ENCODE measurements at places on chromosomes 3 and 15. TPM values are rescaled to one million over a fixed set of nuclear protein-coding genes. Genes with fewer than 3 reads are reported as not detected.
A peak's percentile ranks its signal among the peaks of the same experiment; 100 is the strongest.

The ADAMTS7 gene
- 188 TPM for total RNA-seq

The MINDY4B gene
- total RNA-seq: not detected

The RTP1 gene
- not detected for total RNA-seq

The CPN2 gene
- not detected for total RNA-seq

The SNTN gene
- not detected for total RNA-seq

- H3K4me3 ChIP-seq: no peak overlapping the region
- peaks cover 26% of the 10 kb centered on the region for H3K27me3 ChIP-seq
- no peaks in the 10 kb centered on the region for H3K36me3 ChIP-seq
- no peak overlapping the region for H3K27ac ChIP-seq
Measured at GRCh38 chr3:23116081-23116837, 86.9 kb upstream of the UBE2E2 start.

DNA sequence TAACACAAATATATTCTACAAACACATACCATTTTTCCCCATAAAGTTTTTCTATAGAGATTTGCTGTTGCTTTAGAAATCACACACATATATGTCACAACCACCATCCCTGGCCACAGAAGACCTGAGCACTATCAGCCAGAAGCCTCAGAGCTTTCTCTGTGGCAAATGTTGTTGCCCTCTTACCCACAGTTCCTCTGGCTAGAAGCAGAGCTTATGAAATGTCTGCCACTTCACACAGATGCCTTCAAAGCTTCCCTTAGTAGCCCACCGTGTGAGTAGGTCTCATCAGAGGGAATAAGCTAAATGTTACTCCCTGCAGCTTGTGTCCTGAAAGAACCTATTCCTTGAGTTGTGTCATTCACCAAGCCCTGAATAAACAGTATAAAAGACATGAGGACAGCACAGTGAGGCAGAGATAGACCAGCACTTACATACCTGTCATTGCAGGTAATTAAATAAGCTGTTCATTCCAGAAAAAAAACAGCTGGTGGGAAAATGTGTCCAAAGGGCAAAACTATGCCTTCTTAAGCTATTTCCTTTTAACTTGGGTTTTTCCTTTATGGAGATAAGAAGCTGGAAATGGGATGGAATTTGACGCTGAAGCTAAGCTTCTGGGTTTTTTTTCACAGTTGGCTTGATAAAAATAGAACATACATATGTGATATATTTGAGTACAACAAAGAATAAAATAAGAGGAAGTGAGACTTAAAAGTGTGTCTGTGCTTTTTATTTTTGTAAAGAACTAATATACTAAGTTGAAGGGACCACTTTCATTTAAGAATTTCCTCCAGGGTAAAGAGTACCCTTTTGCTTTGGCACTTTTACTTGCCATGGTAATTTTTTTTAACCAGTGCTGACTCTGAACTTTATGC, 391.4 kb downstream of the KCNH8 start:
- no peaks in the 10 kb centered on the region for H3K27me3 ChIP-seq
- H3K4me1 ChIP-seq: no peaks in the 10 kb centered on the region
- H3K27ac ChIP-seq: no peak overlapping the region
- H3K4me3 ChIP-seq: no peak overlapping the region
- no peaks in the 10 kb centered on the region for H3K36me3 ChIP-seq

- no peak for DNase-seq
- H3K4me3 ChIP-seq: no peak overlapping the region
- peak overlapping the region; percentile 90 for H3K27ac ChIP-seq
- peaks cover 12% of the 10 kb centered on the region for H3K36me3 ChIP-seq
Measured at GRCh38 chr3:8488877-8489276, 12.7 kb upstream of the LMCD1 start.

DNA sequence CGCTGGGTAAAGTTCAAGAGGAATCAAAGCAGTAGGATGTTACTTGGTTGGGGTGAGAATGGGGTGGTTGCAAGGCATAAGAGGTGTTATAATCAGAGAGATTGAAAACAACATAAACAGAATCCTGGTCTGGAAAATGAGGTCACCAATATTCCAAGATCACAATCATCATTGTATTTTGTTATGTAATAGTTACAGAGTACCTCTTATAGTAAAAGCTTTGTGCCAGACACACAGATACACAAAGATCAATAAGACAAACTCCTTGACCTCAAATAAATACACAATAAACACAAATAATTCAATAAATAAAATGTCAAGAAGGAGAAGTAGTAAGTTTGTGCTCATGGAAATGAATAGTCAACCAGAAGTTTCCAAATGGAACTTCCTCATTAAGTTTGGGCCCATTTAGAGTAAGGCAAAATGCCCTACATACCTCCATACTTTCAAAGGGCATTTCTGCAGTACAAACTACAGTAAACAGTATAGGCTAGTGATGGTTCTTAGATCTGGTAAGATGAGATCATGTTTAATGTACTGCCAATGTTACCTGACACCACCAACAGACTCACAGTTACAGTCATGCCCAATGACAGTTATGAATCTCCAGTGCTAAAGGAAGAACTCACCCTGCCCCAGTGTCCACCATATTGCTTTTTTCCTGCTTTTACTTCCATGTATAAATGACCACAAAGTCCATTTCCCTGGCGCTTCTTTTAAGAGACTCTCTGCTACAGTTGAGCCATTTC, 93.4 kb downstream of the KCNMB2 start:
- no peaks in the 10 kb centered on the region for H3K4me1 ChIP-seq
- peaks cover 12% of the 10 kb centered on the region for H3K27me3 ChIP-seq
- no peak overlapping the region for H3K4me3 ChIP-seq
- no peaks in the 10 kb centered on the region for H3K36me3 ChIP-seq

- no peak overlapping the region for H3K27ac ChIP-seq
- H3K4me1 ChIP-seq: no peaks in the 10 kb centered on the region
Measured at GRCh38 chr3:158908187-158908734, 106.4 kb downstream of the MFSD1 start.

DNA sequence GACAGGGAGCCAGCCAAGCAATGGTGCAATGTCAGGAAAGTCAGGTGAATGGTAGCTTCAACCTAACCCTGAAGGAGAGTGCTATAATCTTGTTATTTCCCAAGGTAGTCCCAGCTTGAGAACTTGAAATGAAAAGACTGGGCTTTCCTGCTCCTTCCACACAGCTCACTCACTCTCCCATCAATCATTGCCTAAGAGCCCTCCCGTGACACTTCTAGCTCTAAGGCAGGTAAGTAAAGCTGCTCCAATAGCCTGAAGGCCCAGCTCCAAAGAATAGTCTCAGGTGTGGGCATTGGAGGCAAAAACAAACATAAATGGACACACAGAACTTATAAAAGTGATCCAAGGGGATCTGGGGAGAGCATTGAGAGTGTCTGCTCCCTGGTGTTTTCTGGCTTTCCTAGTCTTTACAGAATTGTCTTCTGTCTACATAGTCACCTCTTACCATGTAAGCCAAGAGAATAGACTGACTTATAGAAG, 63.1 kb upstream of the TBC1D5 start:
- no peak overlapping the region for H3K27ac ChIP-seq
- H3K4me1 ChIP-seq: peaks cover 6% of the 10 kb centered on the region
- H3K4me3 ChIP-seq: no peak overlapping the region
- no peak for DNase-seq
- no peaks in the 10 kb centered on the region for H3K36me3 ChIP-seq
- no peaks in the 10 kb centered on the region for H3K27me3 ChIP-seq

DNA sequence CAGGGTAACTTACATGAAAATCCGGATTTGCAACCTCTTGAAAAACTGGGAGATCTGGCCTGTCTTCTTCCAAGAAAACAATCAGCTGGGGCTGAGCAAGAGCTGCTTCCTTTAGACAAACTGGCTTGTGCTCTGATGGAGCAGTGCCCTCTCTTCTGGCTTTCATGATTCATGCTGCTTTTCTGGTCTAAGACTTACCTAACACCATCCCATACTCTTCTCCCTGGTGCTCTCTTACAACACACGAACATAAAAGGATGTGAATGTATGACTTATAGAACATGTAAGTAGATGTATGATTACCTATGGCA, 9.9 kb downstream of the TJP1 start:
- no peak for DNase-seq
- peaks cover 48% of the 10 kb centered on the region for H3K4me1 ChIP-seq
- H3K4me3 ChIP-seq: no peak overlapping the region
- peaks cover 11% of the 10 kb centered on the region for H3K36me3 ChIP-seq

DNA sequence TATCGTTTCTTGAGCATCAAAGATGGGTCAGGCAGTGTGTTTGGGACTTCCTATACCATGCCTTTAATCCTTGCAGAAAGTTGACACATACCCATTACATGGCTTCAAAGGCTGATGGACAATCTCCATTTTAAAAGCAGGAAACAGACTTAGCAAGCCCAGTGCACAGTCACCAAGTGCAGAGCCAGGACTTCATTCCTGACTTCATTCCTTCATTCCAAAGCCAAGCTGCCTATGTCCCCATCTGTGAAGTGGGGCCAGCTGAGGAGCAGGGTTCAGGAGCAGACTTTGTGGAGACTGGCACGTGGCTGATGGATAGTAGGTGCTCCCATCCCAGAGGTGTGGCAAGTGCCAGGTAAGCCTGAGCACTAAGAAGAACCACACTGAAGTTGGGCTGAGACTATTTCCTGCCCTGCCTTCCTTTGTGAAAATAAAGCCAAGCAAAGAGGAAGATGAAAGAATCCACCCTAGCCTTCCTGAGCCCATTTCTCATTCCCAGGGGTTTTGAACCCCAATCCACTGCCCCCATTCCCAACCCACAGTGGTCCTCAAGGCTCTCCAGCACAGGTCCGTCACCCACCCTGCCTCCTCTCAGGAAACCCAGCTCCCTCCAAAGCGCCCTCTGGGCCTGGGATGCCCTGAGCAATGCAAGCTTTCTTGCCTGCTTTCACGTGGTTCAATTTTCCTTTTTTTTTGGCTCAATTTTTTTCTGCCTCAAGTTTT, 1.8 kb downstream of the CX3CR1 start:
- H3K27ac ChIP-seq: no peak overlapping the region
- DNase-seq: peak; percentile 63
- no peaks in the 10 kb centered on the region for H3K36me3 ChIP-seq

DNA sequence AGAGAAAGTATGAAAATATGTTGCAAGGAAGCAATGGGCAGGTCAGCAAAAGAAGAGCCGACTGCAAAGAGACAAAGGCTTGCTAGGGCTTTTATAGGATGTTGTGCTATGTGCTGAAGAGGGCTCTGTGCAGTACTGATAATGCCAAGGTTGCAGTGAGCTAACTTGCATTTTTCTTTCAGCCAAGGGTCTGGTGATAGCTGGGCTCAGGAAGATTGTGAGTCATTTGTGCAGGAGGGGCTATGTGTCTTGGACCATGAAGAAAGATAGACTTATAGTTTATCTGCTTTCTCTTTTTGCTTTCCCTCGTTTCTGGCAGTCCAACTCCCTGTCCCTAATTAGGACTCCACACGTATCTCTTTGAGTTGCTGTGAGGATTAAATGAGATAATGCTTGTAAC, 64.5 kb upstream of the LRIG1 start:
- no peak for DNase-seq
- peaks cover 20% of the 10 kb centered on the region for H3K4me1 ChIP-seq
- H3K36me3 ChIP-seq: no peaks in the 10 kb centered on the region
- no peaks in the 10 kb centered on the region for H3K27me3 ChIP-seq
- H3K4me3 ChIP-seq: no peak overlapping the region

DNA sequence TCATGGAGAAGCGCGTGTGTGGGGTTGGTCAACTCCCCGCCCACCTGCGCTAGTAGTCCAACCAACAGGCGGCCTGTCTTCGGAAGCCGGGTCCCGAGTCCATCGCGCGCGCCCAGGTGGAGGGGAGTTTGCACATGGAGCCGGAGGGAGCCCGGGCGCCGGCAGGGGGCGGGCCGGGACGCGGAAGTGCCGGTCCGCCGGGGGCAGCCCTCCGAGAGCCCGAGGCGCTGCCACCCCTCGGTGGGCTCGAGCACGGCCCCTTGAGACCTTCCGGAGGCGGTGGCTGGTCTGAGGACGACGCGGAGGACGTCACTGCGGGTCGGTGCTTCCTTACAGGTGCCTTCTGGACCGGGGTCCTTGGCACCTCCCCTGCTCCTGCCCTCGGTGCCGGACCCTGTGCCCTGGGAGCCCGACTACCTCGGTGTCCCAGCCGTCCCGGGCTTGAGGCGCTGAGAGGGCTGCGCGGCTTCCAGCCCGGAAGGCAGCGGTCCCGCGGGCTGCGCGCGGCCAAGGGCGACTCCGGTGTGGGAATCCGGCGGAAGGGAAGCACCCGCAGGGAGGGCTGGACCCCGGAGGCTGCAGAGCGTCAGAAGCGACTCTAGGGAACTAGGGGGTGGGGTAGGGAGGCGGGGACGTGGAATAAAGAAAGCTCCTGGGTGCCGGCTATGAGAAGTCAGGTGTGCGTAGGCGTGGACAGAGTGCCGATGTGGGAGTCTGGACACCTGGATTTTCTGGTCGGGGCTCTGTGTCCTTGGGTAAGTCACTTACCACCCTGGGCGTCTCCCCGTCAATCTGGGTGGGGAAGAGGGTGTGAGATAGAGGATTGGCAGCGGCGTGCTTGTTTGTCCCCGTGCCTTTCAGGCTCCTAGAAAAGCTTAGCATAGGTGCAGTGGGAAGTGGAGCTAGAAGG, 212.3 kb downstream of the FGF12 start:
- H3K4me1 ChIP-seq: peaks cover 15% of the 10 kb centered on the region
- H3K4me3 ChIP-seq: peak overlapping the region; percentile 56
- DNase-seq: no peak
- no peak overlapping the region for H3K27ac ChIP-seq

DNA sequence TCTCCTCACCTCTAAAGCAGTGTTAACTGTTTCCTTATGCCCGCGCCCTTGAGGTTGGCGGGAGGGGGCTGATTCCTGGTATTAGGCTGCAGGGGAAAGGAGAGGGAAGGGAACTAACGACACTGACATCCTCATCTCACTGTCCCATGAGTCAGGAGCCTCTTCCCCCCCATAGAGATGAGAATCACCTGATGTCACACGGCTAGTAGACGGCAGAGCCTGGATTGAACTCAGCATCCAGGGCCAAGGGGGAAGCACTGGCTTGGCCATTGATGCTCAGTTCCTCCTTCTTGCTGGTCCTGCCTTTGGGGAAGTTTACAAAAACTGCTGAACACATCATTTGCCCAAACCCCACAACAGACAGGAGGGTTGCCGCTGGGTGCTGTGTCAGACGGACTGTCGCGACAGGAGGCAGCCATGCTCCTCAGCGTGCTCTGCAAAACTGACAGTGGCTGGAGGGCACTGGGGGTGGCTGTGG, 38.5 kb downstream of the IDH2 start:
- H3K27me3 ChIP-seq: no peaks in the 10 kb centered on the region
- H3K4me3 ChIP-seq: no peak overlapping the region
- no peak overlapping the region for H3K27ac ChIP-seq
- no peaks in the 10 kb centered on the region for H3K36me3 ChIP-seq
- DNase-seq: no peak
- peaks cover 39% of the 10 kb centered on the region for H3K4me1 ChIP-seq

DNA sequence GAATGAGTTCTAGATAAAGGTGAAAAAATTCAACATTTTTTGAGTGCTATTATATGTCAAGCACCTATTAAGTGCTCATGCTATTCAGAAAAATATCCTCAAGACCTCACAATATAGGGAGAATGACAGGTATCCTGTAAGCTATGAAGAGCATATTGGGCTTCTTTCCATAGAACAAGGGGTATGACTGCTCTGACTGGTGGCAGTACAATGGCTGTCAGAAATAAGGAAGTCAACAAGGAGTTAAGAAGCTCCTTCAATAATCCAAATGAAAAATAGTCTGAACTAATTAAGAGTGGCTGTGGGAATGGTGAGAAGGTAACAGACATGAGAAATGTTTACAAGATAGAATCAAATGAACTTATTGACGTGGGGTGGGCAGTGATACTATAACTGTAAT, 24.7 kb downstream of the NPTN start:
- H3K4me1 ChIP-seq: peaks cover 52% of the 10 kb centered on the region
- peaks cover 10% of the 10 kb centered on the region for H3K36me3 ChIP-seq
- peak overlapping the region; percentile 80 for H3K27ac ChIP-seq
- no peaks in the 10 kb centered on the region for H3K27me3 ChIP-seq
- DNase-seq: no peak
